ENCODE measurements at places on chromosomes 3 and 15. TPM values are rescaled to one million over a fixed set of nuclear protein-coding genes. Genes with fewer than 3 reads are reported as not detected.

Gene PLD1
- 30.6 TPM for total RNA-seq

Gene PAQR5
- total RNA-seq = 0.22 TPM

Gene STRIT1
- not detected for total RNA-seq

Gene CMTM8
- total RNA-seq = not detected

Gene COL7A1
- total RNA-seq = 678 TPM

Gene RTP1
- total RNA-seq = not detected

Gene NANOGP8
- total RNA-seq = not detected

Gene CASR
- total RNA-seq = not detected

Gene TP53BP1
- 62.0 TPM for total RNA-seq

Gene SLC22A14
- total RNA-seq = 1.6 TPM

Gene DNAJC19
- total RNA-seq = 24.7 TPM

Gene KCNMB3
- total RNA-seq = 1.2 TPM

Gene APH1B
- total RNA-seq = 16.9 TPM

Gene ATP13A5
- total RNA-seq = not detected

Gene NOX5
- 0.22 TPM for total RNA-seq

Gene FGF12
- 0.39 TPM for total RNA-seq

Gene TMEM266
- total RNA-seq = 3.1 TPM

Gene CHRNB4
- not detected for total RNA-seq

Gene ROBO2
- total RNA-seq = 0.33 TPM

Gene CYP8B1
- not detected for total RNA-seq

Gene CLDN16
- total RNA-seq = not detected

Gene GOLGA6L4
- 1.6 TPM for total RNA-seq

Measured in placental epithelial cell (primary cell).